ENCODE measurements at places on chromosomes 12 and 14.
A peak's percentile ranks its signal among the peaks of the same experiment; 100 is the strongest.

DNA sequence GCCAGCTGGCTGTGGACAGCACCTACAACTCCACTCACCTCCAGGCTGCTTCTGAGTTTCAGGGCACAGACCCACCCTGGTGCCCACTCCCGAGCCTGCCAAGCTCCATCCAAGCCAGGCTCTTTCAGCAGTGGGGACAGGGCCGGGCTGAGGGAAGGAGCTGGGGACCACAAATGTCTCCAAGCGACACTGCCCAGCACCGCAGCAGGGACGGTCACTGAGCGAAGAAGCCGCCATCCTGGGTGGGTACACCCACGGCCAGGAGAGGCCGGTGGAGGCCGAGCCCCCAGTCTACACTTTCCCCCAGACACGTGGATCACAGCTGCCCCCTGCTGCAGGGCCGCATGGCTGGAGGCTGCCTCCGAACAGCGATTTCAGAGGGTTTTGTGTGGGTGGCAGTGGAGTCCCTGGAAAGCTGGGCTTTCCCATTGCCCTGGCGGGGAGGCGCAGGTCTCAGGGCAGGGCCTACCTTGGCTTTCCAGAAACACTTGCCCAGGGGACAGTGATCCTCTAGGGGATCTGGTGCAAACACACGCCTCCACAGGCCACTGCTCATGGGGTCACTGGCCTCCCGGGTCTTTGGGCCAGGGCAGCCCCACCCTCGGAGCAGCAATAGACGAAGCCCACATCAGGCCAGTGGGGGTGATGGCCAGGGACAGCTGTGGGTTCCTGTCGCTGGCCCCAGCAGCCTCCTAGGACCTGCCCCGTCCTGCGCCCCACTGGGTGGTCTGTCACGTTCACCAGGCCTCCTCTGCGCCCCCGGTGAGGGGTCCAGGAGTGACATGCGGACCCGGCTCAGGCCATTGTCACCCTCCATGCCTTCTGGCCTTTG lies 1.2 kb upstream of the GPR132 start:
- no peak for DNase-seq

- no peak for DNase-seq
Observed at GRCh38 chr12:77578466-77579220, 252.1 kb upstream of the NAV3 start.

- no peak for DNase-seq
Observed at GRCh38 chr12:115103884-115104883, 420.2 kb upstream of the TBX3 start.

DNA sequence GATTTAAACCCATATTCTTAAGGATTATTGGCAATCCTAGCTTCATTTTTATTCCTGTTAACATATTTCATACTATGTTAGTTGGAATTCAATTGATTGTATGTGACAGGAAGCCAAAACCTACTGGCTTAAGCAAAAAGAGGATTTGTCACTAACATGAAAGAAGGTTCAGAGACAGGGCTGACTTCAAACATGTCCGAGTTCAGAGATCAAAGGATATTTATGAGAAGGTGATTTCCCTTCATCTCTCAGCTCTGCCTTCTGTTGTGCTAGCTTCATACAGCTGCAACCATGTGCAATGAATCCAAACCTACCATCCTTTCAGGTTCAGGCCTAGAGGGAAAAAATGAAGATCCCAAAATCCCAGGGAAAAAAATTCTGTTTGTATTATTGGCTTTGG lies 349.7 kb downstream of the ATP23 start:
- no peak for DNase-seq

DNA sequence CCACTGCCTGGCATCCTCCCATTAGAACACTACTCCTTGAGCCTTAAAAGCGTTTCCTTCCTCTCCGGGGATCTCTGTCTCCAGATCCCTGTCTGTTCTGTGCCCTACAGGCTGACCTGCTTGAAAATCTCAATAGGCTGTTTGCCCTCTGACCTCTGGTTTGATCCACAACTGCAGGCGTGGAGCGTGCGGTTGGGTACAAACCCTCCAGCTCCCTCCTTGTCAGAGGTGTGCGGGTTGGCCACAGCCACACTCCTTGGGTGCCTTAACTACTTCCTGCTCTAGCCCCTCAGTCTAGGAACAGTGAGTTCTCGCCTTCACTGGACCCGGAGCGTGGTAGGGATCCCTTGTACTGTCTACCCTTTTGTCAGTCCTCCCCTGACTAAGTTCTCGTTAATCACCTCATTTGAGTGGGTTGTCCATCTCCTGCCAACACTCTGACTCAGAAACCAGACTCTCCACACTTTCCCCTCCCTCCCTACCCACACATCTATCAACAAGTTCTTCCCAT lies 33.1 kb downstream of the CMKLR1 start:
- DNase-seq: no peak

GRCh38 chr12:14562279-14562678 lies 5.4 kb downstream of the PLBD1 start:
- DNase-seq: no peak

DNA sequence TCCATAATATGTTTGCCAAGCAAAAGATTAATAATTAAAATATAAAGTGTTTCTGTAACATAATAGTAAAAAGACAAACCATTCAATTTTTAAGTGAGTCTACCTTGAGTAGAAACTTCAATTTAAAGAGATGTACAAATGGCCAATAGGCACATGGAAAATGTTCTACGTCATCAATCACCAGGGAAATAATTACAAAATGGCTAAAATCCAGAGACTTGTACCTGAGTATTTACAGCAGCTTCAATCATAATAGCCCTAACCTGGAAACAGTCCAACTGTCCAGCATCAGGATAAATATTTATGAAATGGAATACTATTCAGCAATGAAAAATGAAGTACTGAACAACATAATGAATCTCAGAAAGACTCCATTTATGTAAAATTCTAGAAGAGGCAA lies 95.5 kb upstream of the FAR2 start:
- DNase-seq: no peak

GRCh38 chr12:94803939-94804338 lies 153.6 kb upstream of the TMCC3 start:
- no peak for DNase-seq

- DNase-seq: no peak
Observed at GRCh38 chr12:123671876-123672275, 963 bp downstream of the TCTN2 start.

GRCh38 chr14:105412771-105413543 lies 6.7 kb upstream of the MTA1 start:
- DNase-seq: no peak

GRCh38 chr14:84064316-84065125 lies 1465.4 kb upstream of the FLRT2 start:
- DNase-seq: no peak

DNA sequence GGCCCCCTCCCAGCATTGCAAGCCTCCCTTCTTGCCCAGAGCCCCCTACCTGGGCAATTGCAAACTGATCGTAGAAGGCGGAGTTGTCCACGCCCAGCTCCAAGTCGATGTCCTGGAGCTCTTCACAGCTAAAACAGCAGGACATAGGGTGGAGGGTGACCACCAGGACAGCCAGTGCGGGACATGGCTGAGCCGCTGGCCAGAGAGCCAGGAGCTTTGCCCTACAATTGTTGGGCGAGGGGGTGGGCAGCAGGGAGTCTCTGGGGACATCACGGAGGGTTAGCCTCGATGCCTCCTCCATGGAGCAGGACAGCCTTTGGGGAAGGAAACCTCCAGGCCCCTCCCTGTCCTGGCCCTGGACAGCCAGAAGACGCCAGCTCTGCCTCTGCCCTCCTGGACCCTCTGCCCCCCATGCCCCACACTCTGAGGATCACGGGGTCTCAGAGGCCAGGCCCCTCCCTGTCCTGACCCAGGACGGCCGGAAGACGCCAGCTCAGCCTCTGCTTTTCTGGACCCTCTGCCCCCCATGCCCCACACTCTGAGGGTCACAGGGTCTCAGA lies 9.4 kb downstream of the TMEM179 start:
- no peak for DNase-seq

DNA sequence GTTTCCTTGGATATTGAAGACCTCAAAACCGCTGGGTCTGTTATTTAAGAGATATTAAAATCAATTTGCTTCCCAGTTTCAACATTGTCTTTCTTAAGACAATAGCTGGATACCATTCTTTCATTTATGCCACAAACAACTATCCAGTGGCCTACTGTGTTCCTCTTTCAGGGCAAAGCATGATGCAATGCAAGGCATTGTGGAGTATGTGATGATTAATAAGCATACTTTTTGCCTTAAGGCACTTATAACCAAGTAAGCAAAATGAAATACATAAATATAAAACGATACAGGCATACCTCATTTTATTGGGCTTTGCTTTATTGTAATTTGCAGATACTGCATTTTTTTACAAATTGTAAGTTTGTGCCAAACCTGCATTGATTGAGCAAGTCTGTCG lies 45.5 kb downstream of the SCN8A start:
- no peak for DNase-seq

DNA sequence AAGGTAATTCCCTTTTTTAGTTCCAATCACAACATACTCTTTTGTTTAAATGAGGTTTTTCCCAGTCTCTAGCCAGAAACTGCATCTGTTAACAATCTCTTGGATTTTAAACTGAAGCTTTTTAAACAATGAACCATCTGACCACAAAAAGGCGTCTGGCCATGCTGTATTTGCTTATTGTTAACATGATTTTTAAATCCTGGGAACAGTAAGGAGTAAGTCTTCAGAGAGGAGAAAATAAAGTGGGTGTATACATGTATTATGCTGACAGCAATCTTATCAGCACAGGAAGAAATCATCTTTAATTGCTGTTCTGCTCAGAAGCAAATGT lies 106.2 kb downstream of the DAAM1 start:
- DNase-seq: no peak

DNA sequence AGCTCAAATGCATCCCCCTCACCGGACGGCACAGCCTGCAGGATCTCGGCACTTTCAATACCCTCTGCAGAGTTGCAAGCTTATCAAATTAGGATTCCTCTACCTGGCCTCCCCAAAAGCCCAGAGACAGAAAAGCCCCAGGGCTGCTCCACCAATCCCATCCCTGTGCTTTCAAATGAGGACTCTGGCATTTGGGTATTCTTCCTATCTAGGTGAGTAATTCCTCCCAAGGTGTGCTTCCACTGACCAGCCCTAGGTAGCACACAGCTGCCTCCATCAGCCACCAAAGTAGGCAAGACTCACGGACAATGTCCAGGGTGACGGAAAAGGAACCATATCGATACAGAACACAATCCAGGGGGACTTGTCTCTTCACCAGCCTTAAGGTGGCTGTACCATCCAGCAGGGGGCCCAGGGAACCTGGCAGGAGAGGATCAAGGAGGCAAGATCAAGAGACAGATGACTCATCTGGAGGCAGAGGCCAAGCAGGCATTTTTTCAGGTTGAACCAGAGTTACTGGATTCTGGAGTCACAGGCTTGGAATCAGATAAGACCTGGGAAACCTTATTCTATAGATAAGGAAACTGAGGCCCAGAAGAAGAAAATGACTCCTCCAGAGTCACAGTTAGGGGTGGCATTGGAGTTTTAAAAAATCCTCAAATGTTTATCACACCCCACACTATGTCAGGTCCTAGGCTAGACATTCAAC lies 9.9 kb downstream of the PMEL start:
- DNase-seq: peak; percentile 39

GRCh38 chr14:70013271-70013873 lies 134.2 kb downstream of the SMOC1 start:
- no peak for DNase-seq

- no peak for DNase-seq
Observed at GRCh38 chr14:35666429-35667043, 132.6 kb downstream of the INSM2 start.

DNA sequence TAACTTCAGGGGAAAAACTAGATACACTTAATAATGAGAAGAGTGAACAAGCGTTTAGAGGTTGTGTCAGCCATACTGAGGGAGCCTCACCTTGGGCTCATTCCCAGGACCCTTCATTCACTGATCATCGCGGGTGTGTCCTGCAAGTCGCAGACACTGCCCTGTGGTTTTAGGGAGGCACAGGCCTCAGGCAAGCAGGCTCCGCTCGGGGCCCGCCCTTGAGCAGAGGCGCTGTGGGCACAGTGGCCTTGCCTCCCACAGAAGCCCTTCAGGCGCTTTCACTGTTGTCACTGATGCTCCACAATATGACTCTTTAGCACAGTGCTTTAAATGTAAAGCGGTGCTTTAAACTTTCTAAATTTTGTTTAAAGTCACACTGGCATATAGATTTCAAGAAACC lies 67.4 kb downstream of the DDX51 start:
- DNase-seq: no peak

GRCh38 chr12:89494411-89495231 lies 30.0 kb downstream of the GALNT4 start:
- no peak for DNase-seq

DNA sequence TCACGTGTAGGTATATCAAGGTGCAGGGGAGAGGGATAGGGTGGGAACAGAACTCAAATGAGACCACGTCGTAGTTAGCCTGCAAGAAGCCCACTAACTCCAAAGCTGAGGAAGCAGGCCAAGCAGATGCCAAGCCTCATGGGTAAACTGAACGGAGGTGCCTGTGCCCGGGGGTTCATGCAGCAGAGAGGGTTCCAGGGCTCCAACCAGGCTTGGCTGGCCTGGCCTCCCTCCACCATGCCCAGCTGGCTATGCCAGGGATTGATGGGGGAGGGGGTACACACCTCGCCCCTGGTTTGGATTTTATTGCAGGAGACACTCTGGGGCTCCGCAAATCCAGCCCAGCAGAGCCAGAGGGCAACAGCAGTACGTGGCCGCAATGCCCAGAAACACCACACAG lies 27.3 kb downstream of the PXN start:
- DNase-seq: no peak

DNA sequence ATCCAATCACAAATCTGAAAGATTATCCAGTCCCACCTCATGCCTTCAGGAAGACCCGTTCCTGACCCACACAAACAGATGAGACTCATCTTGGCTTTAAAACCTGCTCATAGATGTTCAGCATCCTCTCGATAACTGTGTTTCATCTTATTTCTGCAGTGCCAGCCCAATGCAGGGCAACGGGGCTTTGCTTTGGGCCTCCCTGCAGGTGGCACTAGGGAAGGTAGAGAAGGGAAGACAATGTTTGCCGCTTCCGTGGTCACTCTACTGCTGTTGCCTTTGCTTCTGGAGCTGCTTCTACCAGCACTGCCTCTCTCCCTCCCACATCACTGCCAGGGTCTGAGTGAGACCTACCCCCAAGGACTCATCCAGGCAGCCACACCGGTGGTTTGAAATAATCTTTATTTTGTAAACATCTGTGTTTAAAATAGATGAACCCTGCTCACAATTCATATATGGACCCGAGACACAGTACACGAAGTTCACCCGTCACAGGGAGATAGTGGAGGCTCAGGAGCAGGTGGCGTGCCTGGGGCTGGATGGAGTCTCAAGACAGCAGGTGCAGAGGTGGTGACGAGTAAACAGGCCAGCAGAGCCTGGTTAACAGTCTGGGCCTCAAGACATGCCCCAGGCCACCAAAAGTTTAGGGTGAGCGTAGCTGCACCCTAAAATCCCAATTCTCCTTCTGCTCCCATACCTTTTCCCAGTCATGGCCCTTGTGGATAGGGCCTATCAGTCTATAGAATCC lies 3.1 kb upstream of the GPX2 start:
- no peak for DNase-seq

Measured in activated CD4-positive, alpha-beta T cell treated with anti-CD3 and anti-CD28 coated beads for 1 hour (primary cell).